Substantia nigra (tissue), 51 donors: ENCODE measurements at places on chromosomes 2 and 18.
A peak's percentile ranks its signal among the peaks of the same experiment; 100 is the strongest.

DNA sequence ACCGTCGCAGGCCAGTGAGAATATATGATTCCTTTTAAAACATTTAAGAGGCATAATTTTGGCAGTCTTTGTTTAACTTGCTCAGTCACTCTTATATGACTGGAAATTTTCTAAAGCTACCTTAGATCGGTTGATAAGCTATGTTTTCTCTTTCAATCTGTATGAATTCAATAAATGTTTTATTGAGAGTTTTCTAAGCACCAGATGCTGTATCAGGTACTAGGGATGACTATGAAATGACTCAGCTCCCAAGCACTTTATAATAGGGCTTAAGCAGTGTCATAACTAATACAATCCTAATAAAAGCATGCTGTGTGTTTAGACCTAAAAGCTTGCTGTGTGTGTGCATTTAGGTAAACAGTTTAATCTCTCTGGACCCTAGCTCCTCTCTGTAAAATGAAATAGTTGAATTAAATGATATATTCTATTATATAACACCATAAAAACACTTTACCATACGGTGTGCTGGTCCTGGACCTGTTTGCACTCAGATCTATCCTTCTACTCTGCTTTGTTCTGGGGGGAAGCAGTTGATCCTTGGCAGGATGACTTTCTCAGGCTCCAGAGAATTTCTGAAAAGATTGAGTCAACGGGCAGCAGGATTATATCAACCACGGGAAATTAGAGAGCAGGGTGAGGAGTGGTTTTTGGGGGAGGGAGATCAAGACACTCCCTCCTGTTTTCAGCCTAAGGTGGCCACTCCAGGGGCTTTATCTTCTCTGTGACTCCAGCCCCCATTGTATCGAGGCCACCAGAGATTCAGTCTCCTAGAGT, 26.1 kb upstream of the SLC38A11 start:
- no peak for DNase-seq

DNA sequence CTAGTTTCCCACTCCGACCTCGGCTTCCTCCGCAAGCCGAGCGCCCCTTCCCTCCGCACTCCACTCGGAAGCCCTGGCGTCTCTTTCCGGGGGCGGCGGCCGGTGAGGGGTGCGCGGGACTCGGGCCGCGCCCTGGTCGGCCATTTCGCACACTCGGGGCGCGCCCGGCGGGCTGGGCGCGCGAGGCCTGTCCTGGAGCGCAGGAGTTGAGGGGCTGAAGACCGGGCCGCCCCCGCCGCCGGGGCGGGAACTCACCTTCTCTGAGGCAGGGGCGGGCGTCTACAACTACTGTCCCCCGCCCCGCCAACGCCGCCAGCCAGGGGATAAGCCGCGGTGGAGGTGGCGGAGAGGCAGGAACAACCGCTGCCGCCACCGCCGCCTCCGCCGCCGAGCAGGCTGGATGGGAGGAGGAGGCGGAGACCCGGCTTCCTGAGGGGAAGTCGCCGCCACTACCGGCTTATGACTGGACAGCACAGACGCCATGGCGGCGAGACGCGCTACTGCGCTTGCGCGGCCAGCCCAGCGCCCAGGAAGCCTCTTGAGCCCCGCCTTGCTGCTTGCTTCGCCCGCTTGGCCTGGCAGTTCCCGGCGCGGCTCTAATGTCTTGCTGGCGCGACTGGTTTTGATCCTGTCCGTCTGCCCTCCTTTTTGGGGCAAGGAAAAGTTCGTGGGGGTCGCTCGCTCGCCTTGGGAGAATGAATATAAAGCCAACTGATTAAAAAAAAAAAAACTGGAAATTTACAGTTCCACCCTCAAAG, at the start of gene KRCC1:
Gene KRCC1 (minus strand): TSS at position 413 of the 758 bp plus-strand sequence. CDS start 27,220 bp downstream, outside the sequence.
- DNase-seq: peak; percentile 96

GRCh38 chr2:105765415-105766299, 20.9 kb downstream of the NCK2 start:
- no peak for DNase-seq

GRCh38 chr2:26144953-26145680, 27.8 kb upstream of the GAREM2 start:
- DNase-seq: peak; percentile 64
